Activated CD4-positive, alpha-beta T cell treated with anti-CD3 and anti-CD28 coated beads, Interleukin-2, amount 10 ng/mL, durations not matched to agents 7 days and 5 days (primary cell): ENCODE measurements at places on chromosomes 12 and 14. TPM values are rescaled to one million over a fixed set of nuclear protein-coding genes. Genes with fewer than 3 reads are reported as not detected.

DNA sequence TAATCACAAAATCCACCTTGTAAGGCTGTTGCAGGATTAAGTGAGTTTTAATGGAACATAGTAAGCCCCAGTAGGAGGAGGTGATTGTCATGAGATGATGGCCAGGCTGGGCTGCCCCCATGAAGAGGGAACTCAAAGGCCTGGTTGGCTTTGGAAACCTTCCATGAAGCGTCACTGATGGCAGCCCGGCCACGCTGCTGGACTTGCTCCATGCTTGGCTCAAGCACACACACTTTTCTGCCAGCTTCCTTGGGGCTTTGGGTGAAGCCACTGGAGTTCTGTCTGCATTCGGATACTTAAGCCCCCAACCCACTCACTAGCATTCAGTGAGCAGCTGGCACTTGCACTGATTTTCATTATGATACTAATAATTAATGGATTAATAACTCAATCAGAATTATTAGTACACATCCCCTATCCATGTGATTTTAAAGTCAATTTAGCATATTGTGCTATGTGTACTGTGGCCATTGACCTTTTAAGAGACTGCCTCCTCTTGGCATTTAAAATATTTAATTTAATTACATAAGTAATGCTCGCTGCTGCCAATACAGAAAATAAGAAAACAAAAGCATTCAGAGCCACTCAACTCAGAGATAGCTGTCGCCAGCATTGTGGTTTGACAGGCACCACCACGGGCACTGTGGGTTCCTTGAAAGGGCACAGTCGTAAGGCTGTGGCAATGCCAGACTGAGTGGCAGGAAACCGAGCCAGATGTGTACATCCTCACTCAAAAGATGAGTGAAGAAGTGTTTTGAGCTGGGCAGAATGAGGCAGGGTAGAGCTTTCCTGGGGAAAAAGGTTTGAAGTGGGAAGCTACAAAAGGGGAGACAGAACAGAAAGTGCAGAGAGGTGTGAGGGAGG, 15.9 kb downstream of the KRT85 start:
- peak; percentile 74 for DNase-seq

- no peak for DNase-seq
Measured at GRCh38 chr12:68094195-68094594, 65.3 kb downstream of the IFNG start.

GRCh38 chr14:100140452-100141078, 18.9 kb downstream of the DEGS2 start:
- no peak for DNase-seq

- DNase-seq = peak; percentile 82
Measured at GRCh38 chr14:101721951-101722661, 39.4 kb upstream of the PPP2R5C start.

DNA sequence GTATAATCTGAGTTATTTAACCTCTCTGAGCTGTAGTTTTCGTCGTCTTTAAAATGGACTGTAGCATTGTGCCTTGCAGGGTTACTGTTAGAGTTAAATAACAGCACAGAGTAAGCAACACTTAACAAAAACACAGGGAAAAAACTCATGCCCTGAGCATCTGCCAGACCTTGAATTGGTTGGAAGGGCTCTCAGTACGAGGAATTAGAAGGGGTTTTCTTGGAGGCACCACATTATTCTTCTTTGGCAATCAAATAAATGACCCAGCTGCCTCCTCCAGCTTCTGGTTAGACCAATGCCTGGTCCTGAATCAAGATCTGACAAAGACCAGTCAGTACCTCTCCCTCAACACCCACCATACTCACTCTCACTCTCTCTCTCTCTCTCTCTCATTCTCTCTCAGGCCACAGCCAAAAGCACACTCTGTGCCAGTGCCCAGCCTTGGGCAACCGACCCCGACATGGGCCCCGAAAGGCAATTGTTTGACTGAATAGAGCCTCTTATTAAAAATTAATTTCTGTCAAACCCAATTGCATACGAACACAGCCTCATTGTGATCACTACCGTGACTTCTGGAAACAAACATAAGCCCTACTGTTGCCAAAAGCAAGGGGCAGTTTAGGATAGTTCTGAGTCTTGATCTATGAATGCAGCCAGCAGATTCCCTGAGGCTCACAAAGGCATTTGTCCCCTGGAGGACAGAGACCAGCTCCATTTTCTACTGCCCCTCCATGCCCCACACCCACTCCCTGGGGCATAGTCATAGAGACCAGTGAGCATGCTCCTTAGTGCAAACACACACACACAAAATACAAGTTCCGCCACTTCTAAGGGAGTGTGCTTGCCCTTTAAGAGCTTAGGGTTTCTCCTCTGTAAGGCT, 23.9 kb downstream of the DUSP6 start:
- no peak for DNase-seq

- DNase-seq = no peak
Measured at GRCh38 chr12:21677622-21678277, 20.1 kb upstream of the LDHB start.

GRCh38 chr12:22275843-22276242, 58.7 kb downstream of the ST8SIA1 start:
- no peak for DNase-seq

GRCh38 chr14:54920052-54920451, 17.4 kb upstream of the GCH1 start:
- no peak for DNase-seq

GRCh38 chr12:26791301-26791791, 41.6 kb downstream of the ITPR2 start:
- DNase-seq = no peak

DNA sequence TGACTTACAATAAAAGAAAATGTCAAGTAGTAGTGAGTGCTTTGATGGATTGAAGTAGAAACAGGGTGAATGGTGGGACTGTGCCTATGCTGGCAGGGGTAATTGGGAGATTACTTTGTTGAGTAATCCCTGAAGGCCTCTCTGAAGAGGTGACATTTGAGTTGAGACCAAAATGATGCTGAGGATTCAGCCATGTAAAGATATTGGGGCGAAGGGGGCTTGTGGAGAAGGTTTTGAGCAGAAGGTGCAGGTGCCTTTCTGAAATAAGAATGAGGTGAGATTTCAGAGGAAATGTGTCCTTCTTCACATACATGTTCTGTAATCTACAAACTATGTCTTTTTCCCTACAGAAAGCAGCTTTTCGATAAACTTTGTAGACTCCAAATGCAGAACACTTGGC, 8.0 kb downstream of the GNG2 start:
- no peak for DNase-seq

GRCh38 chr12:16606201-16606849, 363 bp upstream of the LMO3 start:
- no peak for DNase-seq

- peak; percentile 67 for DNase-seq
Measured at GRCh38 chr12:93571365-93571924, 1.0 kb upstream of the SOCS2 start.

DNA sequence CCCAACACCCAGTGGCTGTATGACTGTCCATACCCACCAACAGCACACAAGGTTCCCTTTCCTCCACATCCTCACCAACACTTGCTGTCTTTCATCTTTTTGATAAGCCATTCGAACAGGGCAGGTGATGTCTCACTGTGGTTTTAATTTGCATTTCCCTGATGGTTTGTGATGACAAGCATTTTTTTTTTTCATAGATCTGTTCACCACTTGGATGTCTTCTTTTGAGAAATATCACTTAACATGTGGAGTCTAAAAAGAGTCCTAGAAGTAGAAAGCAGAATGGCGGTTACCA, 198.1 kb upstream of the DIO3 start:
- no peak for DNase-seq

DNA sequence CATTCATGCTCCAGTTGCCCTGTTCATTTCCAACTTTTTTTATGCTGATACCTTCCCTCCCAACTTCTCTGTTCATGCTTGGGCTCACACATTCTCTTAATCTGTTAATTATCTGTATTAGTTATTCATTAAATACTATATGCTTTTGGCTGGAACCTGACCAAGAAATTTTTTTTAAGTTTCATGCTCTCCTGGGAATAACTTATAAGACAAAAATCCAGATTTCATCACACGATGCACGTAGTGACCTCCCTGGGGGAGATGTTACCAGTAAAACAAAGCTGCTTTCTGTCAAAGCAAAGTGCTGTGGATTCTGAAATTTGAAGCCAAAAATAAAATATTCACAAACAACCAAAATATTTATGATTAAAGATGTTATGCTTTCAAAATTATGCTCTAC, 215.0 kb upstream of the USP15 start:
- no peak for DNase-seq

DNA sequence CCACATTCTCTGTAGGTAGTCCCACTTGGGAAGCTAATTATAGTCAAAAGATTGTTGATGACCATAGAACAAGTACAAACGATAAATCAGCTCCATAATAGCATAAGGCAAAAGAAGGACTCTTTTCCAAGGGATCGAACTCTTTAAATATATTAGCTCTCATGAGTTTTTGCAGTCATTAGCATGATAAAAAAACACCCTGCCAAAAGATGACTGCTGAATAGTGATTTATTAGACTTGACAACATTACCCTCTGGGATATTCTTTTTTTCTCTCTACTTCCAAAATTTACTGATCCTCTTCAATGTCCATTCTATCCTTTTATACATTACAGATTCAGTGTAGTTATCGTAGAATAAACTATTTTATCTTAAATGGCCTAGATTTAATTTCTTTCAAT, 14.2 kb downstream of the EPYC start:
- no peak for DNase-seq

GRCh38 chr12:118874698-118875548, 106.4 kb upstream of the SRRM4 start:
- DNase-seq = no peak

DNA sequence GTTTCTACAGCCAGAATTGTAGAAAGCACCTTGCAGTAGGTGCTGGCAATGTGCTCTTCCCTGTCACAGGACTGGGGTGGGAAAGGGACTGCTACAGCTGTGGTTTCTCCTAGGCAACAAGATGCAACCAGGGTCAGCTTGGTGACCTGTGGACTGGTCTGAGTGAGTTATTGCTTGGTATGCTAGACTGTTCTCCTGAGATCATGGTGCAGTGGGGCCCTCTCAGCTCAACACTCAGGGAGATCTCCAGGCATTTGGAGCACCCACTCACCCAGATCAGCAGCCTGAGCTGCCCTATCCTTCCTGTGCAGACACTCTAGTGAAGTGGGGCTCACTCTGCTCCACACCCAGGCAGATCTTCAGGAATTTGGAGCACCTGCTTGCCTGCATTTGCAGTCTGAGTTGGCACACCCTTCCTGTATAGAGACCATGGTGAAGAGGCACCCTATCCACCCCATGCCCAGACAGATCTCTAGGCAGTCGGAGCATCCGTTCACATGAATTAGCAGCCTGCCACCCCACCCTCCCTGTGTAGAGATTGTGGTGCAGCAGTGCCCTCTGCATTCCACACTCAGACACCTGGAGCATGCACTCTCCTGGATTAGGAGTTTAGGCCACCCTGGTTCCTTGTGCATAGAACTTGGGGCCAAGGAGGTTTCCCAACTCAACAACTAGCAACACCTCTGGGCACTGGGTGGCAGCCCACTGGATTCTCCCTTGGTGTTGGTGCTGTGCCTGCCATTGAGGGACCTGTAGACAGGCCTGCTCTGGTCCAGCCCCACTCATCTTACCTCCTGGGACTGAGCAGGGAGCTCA, 3.8 kb upstream of the FAM186B start:
- no peak for DNase-seq

- DNase-seq = no peak
Measured at GRCh38 chr12:63845726-63846125, 1.2 kb downstream of the SRGAP1 start.

GRCh38 chr12:21433525-21433924, 3.9 kb upstream of the PYROXD1 start:
- DNase-seq = no peak

DNA sequence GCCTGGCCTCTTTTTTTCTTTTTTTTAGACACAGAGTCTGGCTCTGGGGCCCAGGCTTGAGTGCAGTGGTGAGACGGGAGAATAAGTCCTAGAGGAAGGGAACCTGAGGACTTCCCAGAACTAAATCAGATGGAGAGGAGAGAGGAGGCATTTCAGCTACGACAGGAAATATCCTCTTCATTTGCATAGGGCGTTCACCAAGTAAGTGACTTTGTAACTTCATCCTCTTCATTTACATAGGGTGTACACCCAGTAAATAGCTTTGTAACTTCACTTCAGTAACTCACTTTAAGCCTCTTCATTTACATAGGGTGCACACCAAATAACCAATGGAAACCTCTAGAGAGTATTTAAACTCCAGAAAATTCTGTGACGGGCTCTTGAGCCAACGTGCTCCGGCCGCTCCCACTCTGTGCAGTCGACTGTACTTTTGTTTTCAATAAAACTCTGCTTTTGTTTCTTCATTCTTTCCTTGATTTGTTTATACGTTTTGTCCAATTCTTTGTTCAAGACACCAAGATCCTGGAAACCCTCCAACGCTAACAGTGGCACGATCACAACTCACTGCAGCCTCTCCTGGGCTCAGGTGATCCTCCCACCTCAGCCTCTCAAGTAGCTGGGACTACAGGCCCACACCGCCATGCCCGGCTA, 21.4 kb upstream of the ANKRD9 start:
- no peak for DNase-seq

DNA sequence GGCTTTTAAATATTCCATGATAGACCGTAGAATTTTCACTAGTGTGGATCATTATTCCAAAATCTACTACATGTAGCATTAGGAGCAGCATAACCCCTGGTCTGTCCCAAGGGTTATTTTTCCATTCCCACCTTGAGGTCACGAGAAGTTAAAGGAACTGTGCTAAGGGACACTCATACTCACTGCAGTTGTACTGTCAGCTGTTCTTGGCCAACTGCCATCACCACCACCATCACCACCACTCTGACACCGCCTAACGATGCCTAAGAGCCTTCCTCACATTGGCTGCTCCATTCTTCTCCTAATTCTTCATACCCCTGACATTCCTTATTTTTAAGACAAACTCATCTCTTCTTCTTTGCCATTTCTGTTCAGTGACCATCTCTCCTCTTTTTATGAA, 13.4 kb upstream of the PTGDR start:
- no peak for DNase-seq

- no peak for DNase-seq
Measured at GRCh38 chr14:105335735-105336476, 21.4 kb downstream of the PACS2 start.

- DNase-seq = no peak
Measured at GRCh38 chr12:88562846-88563582, 17.3 kb downstream of the KITLG start.

GRCh38 chr14:36683083-36683724, 21.5 kb downstream of the PAX9 start:
- DNase-seq = no peak

Gene ADGRD1
- 0.05 TPM for total RNA-seq

Gene KRT83
- not detected for total RNA-seq

Gene MFAP5
- total RNA-seq = not detected

Gene HOXC12
- total RNA-seq = not detected

Gene CLEC7A
- not detected for total RNA-seq

Gene MARK3
- 78.6 TPM for total RNA-seq

Gene MUCL1
- total RNA-seq = not detected

Gene FGF23
- total RNA-seq = not detected

Gene AKT1
- total RNA-seq = 166 TPM

Gene RD3L
- not detected for total RNA-seq

Gene OR4E2
- total RNA-seq = not detected
